ENCODE measurements at places on chromosomes 1 and 21.

GRCh38 chr1:193115629-193116227 is 6.1 kb upstream of the CDC73 start:
- DNase-seq: no peak

GRCh38 chr1:230632273-230632873 is 9.9 kb upstream of the COG2 start:
- no peak for DNase-seq

DNA sequence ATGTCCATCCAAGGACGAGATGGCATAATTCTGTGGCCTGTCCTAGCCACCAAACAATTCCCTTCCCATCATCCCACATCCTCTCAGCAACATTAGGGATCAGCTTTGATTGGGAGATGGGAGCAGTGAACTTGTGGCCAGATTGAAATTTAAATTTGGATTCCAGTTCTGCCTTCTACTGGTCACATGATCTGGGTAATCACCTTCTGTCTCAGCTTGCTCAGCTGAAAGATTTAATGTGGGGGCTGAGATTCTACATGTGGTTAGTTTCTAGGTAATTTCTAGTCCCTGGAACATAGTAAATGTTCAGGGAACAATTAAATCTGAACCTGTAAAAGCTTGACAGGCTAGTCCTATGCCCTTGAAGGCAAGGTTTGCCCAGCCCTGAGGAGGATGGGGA is 3.2 kb downstream of the MYOCOS start:
- DNase-seq: no peak

GRCh38 chr1:15279576-15280230 is 32.7 kb downstream of the FHAD1 start:
- DNase-seq: no peak

DNA sequence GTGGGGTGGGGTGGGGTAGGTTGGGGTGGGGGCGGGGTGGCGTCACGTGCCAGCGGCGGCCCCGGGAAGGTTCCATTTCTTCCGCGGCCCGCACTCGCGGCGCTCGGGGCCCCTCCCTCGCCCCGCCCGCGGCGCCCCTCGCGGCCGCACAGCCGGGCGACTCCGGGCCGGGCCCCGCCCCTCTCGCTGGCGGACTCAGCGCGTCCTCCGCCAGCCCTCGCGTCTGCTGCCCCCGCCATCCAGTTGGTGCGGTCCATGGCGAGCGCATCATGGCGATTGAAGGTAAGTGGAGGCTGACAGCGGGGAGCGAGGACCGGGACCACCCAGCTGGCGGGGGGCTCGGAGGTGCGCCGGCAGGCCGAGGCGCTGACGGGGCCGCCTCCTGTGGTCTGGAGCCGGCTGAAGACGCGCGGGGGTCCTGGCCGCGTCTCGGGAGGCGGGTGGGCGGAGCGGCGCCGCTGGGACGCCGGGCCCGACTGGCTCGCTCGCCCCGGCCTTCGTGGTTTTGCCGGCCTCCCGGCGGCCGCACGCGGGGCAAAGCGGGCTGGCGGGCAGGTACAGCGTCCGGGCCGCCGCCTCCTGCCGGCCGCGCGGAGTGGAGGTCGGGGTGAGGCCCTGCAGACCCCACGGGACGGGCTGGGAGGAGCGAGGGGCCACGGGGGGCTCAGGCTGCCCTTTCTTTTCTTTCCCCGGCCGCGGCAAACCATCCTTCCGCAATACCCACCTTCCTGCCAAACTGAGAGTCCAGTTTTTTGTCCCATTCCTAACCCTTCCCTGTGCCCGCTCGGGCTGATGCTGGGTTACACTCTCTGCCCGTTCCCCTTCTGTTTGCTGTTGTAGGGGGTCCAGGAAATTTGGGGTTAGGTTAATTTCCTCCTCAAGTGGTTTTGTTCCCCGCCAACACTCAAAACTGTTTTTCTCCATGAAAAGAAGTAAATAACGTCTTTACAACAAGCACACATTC is at the start of gene SYT14:
TSS of gene SYT14 (plus strand) at position 222 of the 964 bp plus-strand sequence. CDS start at position 270, 48 bp downstream.
- peak; percentile 1 for DNase-seq

DNA sequence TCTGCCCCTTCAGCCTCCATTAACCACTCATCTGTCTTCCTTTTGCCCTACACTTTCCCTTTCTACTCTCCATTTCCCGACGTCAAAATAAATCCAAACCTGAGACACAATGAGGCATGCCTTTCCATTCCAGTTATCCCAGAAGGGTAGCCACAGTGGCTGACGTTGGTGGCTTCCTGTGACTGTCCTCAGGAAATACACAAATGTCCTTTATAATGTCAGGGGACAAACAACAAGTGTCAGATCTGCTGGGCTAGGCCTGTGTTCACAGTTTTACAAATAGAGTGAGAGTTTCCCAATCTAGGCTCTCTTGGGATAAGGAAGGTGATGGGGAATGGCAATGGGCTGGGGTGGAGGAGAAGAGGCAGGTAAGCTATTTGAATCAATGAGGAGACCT is 135.3 kb downstream of the BRINP2 start:
- no peak for DNase-seq

DNA sequence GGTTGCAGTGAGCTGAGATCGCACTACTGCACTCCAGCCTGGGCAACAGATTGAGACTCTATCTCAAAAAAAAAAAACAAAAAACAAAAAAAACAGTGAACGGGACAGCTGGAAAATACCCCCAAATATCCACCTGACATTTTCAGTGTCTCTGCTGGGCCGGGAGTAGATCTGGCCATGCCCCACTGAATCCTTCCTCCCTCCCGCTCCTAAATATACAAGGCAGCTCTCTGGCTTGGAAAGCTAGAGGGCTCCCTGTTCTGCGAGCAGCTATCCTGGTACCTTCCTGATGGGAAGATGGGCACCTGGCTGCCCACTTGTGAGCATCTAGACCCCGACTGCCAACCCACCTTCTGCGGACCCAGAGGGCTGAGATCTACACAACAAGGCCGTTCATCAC is 21.4 kb downstream of the SPSB1 start:
- no peak for DNase-seq

DNA sequence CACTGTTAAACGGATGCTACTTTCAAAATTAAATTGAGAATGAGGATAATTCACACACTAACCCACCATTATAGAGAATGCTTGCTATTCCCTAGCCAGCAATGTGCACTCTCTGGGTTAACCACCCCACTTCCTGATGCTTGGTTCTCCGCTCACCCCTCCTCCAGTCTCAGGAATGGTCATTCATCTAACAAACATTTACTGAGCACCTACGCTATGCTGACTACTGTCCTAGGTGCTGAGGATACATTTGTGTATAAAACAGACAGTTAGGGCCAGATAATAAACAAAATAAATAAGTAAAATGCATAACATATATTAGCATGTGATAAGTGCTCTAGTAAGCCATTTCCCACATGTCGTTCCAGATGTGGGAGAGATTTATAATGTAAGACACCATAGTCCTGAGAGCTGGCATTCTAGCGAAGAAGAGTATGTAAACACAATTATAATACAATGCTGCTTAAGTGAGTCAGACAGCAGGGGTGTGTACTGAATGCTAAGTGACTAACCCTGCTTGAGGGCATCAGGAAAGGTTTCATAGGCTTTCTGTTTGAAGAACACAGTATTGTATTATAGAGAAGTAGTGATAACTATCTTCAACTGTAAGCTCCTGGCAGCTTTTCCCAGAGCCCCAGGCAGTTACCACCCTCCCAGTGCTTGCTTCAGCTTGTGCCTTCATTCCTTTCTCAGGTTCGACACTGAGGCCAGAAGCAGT is 126.7 kb upstream of the CACHD1 start:
- no peak for DNase-seq

- DNase-seq: no peak
Measured at GRCh38 chr1:232766904-232767303, 38.3 kb upstream of the MAP10 start.

DNA sequence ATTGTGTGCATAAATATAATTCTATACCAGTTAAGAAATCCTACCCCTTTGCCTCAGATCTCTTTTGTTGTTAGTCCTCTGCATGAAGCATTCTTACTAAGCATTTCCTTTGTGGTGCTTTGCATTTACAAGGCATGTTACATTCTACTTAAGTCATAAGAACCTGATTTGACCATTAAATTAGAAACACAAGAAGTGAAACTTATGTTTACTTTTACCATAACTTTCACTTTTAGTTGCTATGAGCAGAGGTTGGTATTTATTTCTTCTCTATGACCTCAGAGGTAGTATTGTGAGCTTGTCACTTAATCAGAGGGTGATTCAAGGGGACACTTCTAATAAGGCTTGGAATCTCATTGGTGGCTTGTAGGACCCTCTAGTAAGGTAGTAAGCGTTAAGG is 9.0 kb downstream of the FAM20B start:
- DNase-seq: no peak

- DNase-seq: peak; percentile 4
Measured at GRCh38 chr1:237799762-237800474, 90.8 kb downstream of the ZP4 start.

DNA sequence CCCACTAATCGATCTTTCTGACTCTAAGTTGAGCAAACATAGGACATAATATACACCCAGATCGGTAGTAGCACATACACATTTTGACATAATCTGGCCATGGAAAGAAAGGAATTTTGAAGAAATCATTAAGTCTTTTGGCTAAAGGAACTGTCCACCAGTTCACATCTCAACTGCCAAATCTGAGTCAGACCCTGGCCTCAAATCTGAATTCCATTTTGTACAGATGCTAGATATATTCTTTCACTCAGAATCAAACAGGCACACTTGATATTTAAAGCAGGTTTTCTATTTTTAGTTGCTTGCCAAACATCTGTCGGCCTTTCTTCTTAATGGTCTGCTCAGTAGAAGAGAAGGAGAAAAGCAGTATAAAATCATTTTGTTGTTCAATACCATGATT is 281.8 kb downstream of the BARHL2 start:
- no peak for DNase-seq

GRCh38 chr1:28031173-28031572 is 57.2 kb downstream of the EYA3 start:
- no peak for DNase-seq

DNA sequence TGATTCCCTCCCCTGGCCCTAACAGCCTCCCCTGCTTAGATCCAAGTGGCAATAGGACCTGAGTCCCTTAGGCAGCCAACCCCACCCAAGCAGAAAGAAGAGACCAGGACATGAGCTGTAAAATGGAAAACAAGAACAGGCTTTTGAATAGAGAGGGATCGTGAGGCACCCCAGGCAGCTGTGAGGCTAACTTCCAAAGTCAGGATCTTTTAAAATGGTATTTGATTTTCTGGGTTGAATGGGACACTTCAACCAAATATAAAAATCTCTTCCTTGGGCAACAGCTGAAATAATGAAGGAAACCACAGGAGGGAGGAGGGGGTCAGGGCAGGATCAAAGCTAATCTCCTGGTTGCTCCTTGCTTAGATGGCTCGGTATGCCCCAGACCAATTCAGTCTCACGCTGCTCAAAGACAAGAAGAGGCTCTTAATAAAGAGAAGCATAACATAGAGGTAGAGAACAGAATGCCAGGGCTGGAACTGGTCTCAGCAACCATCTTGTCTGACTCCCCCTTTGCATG is 28.6 kb upstream of the AVPR1B start:
- no peak for DNase-seq

DNA sequence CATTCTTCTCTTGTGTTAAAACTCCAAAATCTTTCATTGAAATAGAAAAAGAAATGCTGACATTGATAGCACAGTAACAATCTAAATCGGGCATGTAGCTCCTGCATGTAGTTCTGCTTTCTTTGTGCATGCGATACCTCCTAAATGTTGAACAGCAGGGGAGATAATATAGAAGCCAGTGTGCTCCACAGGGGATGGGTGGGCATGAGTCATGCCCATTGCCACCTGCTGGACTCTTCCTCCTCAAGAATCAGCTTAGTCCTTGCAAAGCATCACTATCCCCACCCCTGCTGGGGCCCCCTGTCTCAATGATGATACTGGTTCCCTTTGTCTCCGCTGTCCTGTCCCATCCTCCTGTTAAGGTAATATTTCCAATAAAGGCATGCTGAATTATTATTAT is 203.0 kb downstream of the RWDD3 start:
- DNase-seq: no peak

- DNase-seq: no peak
Measured at GRCh38 chr1:231487910-231488309, 40.6 kb upstream of the TSNAX start.

DNA sequence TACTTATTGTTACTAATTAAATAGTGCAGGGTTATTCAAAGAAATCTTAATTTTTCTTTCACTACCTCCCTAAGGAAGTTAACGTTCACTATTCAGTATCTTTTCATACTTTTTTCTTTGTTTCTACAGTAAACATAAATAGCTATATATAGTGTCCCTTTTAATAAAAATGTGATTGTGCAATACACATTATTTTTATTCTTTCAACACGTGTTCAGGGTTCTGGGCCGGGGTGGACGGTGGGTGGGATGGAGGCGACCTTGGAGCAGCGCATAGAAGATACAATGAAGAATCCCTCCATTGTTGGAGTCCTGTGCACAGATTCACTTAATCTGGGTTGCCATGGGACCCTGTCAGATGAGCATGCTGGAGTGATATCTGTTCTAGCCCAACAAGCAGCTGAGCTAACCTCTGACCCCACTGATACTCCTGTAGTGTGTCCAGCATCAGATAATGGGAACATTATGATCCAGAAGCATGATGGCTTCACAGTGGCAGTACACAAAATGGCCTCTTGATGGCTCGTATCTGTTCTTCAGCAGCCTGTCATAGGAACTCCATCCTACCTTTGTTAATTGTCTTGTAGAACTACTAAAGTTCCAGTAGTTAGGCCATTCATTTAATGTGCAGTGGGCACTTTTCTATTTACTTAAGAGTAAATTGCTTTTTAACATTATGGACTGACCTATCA is 155.9 kb upstream of the L1TD1 start:
- no peak for DNase-seq

DNA sequence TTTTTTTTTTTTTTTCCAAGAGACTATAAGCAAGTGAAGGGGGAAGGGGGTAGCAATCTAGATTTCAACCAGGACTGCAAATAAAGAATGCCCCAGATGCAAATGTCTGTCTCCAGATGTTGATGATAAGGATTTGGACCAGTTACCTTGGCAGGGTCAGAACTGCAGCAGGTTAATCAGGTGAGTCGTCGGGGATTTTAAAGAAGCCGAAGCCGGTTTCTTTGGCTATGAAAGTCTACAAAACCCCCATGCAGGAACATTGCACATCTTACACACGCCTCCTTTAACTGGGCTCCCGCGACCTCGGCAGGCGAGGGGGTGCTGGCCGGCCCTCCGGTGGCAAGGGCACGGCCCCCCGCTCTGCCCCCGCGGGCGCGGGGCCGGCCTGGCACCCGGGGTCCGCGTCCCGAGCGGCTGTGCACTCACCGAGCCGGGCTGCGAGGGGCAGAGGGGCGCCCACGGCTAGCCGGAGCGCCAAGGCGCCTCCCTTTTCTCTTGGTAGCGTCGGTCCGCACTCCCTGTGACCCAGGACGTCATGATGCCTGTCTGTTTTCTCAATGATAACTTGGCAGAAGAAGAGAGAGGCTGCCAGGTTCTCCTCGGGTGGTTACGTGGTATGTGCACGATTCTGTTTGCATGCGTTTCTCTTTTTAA is 366.3 kb upstream of the ESRRG start:
- no peak for DNase-seq

GRCh38 chr1:157155658-157156057 is 17.5 kb upstream of the ETV3 start:
- no peak for DNase-seq

GRCh38 chr1:113965703-113966412 is 13.4 kb upstream of the OLFML3 start:
- no peak for DNase-seq

Data from stimulated activated CD8-positive, alpha-beta memory T cell treated with anti-CD3 and anti-CD28 coated beads, Interleukin-2, amount 100 ng/mL, for 48 hours (primary cell).